ENCODE measurements at places on chromosomes 16 and 17. TPM values are rescaled to one million over a fixed set of nuclear protein-coding genes. Genes with fewer than 3 reads are reported as not detected.

NEK8 gene
- total RNA-seq: 10.2 TPM

DNA sequence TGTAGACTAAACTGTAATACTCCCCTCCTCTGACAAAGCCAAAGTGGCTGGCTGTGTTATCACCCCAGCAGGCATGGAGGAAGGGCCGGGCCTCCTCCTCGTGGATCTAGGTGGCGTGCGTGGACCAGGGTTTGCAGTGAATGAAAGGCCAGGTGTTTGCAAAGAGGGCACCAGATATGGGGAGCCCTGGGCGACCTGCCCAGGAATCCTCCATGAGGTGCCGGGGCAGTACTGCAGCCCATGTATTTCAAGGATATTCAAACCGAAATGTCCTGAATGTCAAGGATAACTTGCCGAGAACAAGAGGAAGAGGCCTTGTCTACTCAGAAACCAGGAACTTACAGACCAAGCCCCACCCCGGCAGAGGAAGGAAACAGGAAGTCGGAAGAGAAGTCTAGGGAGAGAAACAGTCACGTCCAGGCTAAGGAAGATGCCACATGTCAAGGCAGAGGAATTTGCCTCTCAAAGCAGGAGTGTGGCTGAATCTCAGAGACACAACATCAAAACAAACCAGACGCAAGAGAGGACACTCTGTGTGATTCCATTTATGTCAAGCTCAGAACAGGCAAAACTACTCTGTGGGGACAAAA, 13.7 kb upstream of the OSGIN1 start:
- DNase-seq: no peak

DNA sequence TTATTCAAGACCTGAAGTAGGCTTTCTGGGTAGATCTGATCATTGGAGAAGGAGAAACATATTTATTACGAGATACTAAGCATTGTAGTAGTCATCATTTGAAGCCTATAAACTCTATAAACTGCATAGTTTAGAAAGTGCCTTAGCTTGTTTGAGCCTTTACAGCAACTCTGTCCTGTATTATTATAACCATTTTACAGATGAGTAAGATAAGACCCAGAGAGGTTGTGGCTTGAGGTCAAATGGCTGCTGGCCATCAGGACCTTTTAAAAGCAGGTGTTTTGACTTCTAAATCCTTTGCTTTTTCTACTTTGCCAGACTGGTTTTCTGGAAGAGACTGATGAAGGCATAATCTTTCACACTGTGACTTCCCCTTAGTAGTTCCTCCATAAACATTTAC, 7.1 kb downstream of the USP10 start:
- DNase-seq: no peak

KCNH4 gene
- total RNA-seq: 2.5 TPM

- DNase-seq: no peak
These were observed 27.5 kb upstream of the KRT17 start for GRCh38 chr17:41651625-41652460.
